ENCODE measurements at places on chromosomes 1 and 21. TPM values are rescaled to one million over a fixed set of nuclear protein-coding genes. Genes with fewer than 3 reads are reported as not detected.

Gene FAM131C
- 5.6 TPM for total RNA-seq

Gene FCGR3B
- total RNA-seq, result not detected

Gene IKBKE
- 63.6 TPM for total RNA-seq

Gene PTAFR
- total RNA-seq, result 0.38 TPM

Gene METTL13
- 42.9 TPM for total RNA-seq

Gene ADCY10
- 0.05 TPM for total RNA-seq

Gene SIPA1L2
- total RNA-seq, result 0.93 TPM

Gene SPRR1B
- total RNA-seq, result not detected

Gene LMO4
- total RNA-seq, result 52.8 TPM

Gene FAM167B
- total RNA-seq, result 0.78 TPM

DNA sequence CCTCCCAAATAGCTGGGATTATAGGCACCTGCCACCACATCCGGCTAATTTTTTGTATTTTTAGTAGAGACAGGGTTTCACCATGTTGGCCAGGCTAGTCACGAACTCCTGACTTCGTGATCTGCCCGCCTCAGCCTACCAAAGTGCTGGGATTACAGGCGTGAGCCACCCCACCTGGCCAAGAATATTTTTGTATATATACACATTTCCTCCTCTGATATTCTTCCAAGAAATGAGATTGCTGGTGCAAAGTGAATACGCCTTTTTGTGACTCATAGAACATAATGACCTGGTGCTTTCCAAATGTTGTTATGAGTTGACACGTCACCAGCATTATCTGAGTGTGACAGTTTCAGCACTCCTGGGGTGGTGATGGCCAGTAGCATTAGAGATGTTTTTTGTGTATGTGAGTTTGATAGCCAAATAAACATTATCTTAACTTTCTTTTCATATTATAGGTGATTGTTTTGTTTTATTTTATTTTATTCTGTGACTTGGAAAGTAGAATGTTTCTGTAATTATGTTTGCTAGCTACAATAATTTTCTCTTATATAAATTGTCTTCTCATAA is 54.9 kb downstream of the KCNK1 start:
- peak; percentile 23 for DNase-seq
- no peak overlapping the region for H3K4me3 ChIP-seq
- peaks cover 1% of the 10 kb centered on the region for H3K27me3 ChIP-seq
- H3K4me1 ChIP-seq, result peaks cover 18% of the 10 kb centered on the region
- peaks cover 50% of the 10 kb centered on the region for H3K36me3 ChIP-seq
- peak overlapping the region; percentile 3 for H3K27ac ChIP-seq

DNA sequence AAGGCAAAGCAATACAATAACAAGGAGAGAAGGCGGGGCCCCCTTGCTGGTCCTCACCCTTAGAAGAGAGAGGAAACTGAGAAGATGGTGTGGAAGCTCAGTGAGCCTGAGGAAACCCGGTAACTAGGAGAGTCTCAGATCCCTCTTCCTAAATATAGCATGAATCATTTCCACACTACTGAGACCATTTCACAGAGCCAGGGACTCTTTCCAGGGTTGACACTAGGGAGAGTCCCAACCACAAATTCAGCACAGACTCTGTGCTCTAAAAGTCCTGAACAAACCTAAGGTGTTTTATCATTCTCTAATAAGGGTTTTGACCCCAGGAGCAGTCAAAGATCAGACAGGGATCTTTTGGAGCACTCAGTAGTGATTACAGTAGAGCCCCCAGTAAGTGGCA is 647.7 kb downstream of the KCNT2 start:
- no peaks in the 10 kb centered on the region for H3K27me3 ChIP-seq
- H3K27ac ChIP-seq, result no peak overlapping the region
- no peaks in the 10 kb centered on the region for H3K4me1 ChIP-seq
- no peak for DNase-seq
- H3K36me3 ChIP-seq, result no peaks in the 10 kb centered on the region

DNA sequence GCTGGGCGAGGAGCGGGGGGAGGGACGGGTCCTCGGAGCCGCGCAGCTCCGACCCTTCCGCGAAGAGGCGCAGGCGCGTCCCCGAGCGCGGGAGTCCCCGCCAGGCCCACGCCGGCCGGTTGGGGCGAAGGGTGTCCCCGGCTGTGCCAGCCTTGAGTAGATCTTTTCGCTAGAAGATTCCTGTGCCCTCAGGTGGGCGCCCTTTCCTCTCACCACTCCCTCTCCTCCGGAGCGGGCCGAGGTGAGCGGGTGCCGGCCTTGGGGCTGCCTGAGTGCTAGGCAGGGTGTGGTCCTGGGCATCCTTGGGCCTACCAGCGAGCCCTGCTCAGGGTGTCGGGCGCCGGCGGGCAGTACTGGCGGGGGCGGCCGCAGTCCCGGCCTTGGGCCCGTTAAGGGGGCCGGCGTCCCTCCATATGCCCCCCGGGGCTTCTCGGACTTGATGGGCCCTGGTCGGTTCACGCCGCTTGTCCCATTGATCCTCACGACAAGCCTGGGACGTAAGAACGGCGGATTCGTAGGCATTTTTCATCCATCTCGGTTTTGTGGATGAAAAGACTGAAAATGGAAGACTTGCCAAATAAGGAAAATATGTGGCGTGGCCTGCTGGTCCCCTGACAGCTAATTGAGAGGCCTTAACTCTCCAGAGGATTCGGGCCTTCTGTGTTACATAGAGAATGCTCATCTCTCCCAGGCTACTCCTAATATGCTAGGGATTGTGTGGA is 712 bp downstream of the DEGS1 start:
- peaks cover 40% of the 10 kb centered on the region for H3K36me3 ChIP-seq
- peaks cover 55% of the 10 kb centered on the region for H3K4me1 ChIP-seq
- no peaks in the 10 kb centered on the region for H3K27me3 ChIP-seq
- peak overlapping the region; percentile 93 for H3K4me3 ChIP-seq
- peak overlapping the region; percentile 83 for H3K27ac ChIP-seq

DNA sequence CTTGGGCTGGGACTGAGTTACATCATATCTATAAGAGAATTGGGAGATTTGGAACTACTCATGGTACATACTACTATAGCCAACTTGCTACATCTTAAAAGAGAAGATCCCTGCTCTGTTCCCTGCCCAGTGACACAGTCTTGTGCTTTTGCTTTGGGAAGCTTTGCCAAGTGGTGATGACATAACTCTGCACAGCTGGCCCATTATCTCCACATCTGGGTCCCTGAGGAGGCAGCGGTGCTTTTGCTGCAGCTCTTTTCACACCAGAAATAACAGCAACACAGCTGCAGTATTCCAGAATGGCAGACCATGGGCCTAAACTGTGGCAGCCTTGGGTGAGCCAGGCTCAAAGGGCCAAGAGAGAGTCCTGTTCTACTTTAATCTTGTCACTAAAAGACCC is 296.0 kb downstream of the HHAT start:
- H3K4me3 ChIP-seq, result no peak overlapping the region
- no peaks in the 10 kb centered on the region for H3K27me3 ChIP-seq
- H3K4me1 ChIP-seq, result no peaks in the 10 kb centered on the region
- no peak for DNase-seq

- no peak overlapping the region for H3K27ac ChIP-seq
- no peaks in the 10 kb centered on the region for H3K4me1 ChIP-seq
- no peak overlapping the region for H3K4me3 ChIP-seq
- H3K27me3 ChIP-seq, result peaks cover 20% of the 10 kb centered on the region
- no peak for DNase-seq
Measured at GRCh38 chr1:162942916-162943559, 82.1 kb upstream of the CCDC190 start.

- H3K27ac ChIP-seq, result no peak overlapping the region
- no peaks in the 10 kb centered on the region for H3K36me3 ChIP-seq
- H3K4me3 ChIP-seq, result no peak overlapping the region
- no peak for DNase-seq
Measured at GRCh38 chr1:53625049-53625448, 113.9 kb downstream of the GLIS1 start.

DNA sequence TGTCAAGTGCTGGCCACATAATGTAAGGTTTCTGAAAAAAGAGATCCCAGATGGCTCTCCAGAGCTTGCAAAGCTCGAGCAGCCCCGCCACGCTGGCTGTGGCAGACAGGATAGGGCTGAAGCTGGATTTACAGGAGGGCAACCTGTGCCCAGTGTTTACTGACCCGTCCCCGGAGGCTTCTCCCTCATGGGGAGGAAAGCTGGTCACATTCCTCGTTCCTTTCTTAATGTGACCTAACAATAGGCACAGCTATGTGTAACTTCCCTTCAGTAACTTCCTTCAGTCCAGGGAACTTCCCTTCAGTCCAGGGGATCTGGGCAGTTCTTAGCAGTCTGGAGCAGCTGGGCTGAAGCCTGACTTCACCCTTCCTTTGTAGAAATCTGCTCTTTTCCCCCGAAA is 7.7 kb downstream of the SLFNL1 start:
- no peaks in the 10 kb centered on the region for H3K27me3 ChIP-seq
- H3K4me3 ChIP-seq, result no peak overlapping the region
- peaks cover 52% of the 10 kb centered on the region for H3K36me3 ChIP-seq
- DNase-seq, result no peak
- H3K4me1 ChIP-seq, result no peaks in the 10 kb centered on the region

- H3K36me3 ChIP-seq, result no peaks in the 10 kb centered on the region
- DNase-seq, result no peak
- H3K27ac ChIP-seq, result no peak overlapping the region
Measured at GRCh38 chr1:220927442-220927841, 48.2 kb downstream of the HLX start.

DNA sequence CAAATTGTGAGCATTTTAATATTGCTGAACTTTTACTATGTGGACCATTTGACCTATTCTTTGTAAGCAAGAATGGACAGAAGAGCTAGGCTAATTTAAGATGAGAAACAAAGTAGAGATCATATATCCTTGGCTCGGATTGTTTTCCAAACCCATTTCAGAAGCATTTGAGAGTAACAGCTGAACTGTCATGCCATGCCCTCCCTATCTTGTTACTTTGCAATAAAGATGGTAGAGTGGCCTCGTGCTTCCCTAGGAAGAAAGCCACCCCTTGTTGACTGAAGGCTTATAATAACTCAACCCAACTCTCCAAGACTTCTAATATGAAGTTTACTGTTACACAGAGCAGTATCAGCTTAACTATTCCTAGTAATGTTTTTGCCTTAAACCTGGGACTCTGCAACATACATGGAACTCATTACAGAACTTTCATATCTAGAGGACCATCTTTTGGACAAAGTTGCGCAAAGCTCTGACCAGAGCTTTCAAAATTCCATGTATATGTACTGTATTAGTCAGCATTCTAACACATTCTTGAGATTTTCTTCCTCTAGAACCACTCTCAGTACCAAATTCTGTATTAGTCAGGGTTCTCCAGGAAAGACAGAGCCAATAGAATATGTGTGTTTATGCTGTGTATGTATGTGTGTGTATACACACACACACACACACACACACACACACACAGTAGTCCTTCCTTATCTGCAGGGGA is 68.7 kb downstream of the ADAMTS1 start:
- DNase-seq, result no peak
- H3K4me1 ChIP-seq, result no peaks in the 10 kb centered on the region
- no peak overlapping the region for H3K4me3 ChIP-seq
- H3K27ac ChIP-seq, result no peak overlapping the region

DNA sequence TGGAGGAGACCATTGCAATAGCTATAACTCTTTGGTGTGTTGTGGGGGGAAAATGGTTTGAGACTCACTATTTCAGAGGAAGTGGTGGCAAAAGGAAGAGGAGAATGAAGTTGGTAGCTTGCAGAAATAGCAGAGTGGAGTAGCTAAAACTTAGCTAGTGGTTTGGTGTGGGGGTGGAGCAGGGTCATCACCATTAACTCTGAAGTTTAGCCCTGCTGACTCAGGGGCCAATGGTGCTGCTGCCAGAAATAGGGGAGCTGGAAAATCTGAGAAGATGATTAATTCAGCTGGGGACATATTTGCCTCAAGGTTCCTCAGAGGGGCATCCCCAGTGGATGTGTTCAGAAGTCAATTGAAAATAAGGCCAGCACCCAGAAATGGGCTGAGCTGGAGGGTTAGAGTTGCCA is 65.4 kb downstream of the RUNX1 start:
- H3K27ac ChIP-seq, result peak overlapping the region; percentile 87
- peak overlapping the region; percentile 57 for H3K4me3 ChIP-seq
- H3K27me3 ChIP-seq, result no peaks in the 10 kb centered on the region
- H3K4me1 ChIP-seq, result peaks cover 90% of the 10 kb centered on the region
- DNase-seq, result peak; percentile 74
- H3K36me3 ChIP-seq, result peaks cover 41% of the 10 kb centered on the region

Measured in activated CD4-positive, alpha-beta memory T cell treated with anti-CD3 and anti-CD28 coated beads, Interleukin-2, amount 10 ng/mL, durations not matched to agents 7 days and 5 days (primary cell).